Caudate nucleus (tissue), 63 donors: ENCODE measurements at places on chromosomes 6 and 20.

DNA sequence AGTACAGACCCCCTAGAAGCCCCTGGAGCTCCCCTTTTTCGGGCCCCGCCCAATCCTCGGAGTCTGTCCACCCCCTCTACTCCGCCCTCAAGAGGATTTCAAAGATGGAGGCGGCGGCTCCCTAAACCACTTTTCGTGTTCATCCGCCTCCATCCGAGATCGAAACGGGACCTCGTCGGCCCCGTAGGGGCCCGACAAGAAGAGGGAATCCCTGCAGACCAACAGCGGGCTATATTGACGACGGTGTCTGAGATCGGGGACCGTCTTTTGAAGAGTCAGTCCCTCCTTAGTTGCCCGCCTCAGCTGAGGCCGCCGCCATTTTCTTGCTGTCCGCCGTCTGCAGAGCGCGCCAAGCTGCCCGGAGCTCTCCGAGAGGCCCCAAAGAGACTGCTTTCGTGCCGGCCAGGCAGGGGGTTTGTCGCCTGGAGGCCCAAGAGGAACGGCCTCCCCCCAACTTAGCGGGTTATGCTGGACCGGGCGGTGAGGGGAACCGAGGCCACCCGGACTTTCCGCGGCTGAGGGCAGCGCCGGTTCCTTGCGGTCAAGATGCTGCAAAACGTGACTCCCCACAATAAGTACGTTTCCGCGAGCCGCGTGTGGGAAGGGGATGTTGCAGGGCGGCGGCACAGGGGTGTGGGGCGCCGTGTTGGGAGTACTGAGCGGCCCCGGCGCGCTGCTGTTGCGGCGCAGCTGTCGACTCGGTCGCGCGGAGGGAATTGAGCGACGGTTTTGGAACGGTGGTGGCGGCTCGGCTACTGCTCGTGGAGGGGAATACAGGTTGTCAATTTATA, 4.2 kb downstream of the BRD2 start:
- DNase-seq, result no peak

GRCh38 chr6:31193206-31193605, 22.7 kb upstream of the POU5F1 start:
- no peak for DNase-seq

GRCh38 chr20:38181971-38182370, 16.9 kb upstream of the TGM2 start:
- DNase-seq, result no peak

- no peak for DNase-seq
Observed at GRCh38 chr6:25004357-25004756, 68.6 kb upstream of the RIPOR2 start.

DNA sequence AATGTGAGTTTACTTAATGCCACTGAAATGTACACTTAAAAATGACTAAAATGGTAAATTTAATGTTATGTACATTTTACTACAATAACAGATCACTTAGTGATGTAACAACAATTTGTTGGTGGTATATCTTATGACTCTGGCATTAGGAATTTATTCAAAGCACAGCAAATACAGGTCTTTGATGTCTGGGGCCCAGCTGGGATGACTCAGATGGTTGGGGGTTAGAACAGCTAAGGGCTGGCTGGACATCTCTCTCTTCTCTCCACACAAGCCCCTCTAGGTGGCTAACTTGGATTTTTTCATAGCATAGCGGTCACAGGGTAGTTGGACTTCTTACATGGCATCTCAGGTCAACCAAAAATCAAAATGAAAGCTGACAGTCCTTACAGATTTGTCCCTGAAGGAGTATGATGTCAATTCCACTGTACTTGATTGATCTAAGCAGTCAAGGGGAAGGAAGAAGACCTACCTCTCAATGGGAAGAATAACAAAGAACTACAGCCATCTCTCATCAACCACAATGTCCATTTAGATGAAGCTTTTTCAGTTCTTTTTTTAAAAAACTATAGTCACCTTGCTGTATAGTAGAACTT, 37.5 kb upstream of the LCA5 start:
- no peak for DNase-seq

DNA sequence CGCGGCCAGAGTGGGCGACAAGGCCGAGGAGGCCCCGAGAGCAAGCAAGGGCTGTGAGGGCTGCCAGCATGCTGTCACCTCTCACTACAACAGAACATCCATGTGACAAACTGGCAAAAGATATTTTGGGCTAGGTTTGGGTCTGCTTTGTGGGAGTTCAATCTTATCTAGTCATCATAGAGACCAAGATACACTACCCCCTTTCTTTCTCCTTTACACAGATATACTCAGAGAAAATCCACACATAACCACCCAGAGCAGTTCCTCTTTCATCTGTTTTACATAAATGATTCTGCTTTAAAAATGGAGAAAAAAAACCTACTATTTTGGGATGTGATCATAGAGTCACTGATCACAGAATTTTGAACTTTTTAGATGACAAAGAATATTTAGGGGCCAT, 16.8 kb downstream of the SOX4 start:
- DNase-seq, result no peak

- DNase-seq, result no peak
Observed at GRCh38 chr20:15603506-15603905, 969.7 kb downstream of the KIF16B start.

DNA sequence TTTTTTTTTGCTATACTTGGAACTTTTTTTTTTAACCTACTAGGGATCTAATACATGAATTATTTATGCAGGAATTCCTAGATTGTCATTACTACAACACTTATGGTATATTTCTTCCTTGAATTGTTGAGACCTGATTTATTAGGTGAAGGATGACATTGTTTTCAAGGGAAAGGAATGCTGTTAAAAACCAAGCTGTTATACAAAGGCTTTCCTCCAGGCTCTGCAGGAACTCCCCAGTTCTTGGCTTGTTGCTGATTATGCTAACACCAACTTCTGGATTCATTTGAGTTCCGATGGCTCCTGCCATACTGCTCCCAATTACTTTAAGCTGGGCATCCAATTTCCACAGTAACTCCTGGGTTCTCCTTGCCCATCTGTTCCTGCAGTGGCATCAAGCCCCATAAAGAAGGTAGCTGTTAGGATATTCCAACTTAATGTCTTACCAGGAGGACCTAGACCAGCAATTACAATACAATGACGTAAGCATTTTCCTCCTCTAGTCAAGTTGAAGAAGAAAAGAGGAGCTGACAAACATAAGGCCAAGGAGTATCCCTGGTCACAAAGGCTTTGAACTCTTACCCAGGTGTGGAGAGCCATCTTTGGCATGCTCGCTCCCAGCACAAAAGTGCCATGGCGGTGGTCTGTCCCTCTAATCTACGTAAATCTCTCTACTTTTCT, 215.9 kb upstream of the AGPAT4 start:
- no peak for DNase-seq

DNA sequence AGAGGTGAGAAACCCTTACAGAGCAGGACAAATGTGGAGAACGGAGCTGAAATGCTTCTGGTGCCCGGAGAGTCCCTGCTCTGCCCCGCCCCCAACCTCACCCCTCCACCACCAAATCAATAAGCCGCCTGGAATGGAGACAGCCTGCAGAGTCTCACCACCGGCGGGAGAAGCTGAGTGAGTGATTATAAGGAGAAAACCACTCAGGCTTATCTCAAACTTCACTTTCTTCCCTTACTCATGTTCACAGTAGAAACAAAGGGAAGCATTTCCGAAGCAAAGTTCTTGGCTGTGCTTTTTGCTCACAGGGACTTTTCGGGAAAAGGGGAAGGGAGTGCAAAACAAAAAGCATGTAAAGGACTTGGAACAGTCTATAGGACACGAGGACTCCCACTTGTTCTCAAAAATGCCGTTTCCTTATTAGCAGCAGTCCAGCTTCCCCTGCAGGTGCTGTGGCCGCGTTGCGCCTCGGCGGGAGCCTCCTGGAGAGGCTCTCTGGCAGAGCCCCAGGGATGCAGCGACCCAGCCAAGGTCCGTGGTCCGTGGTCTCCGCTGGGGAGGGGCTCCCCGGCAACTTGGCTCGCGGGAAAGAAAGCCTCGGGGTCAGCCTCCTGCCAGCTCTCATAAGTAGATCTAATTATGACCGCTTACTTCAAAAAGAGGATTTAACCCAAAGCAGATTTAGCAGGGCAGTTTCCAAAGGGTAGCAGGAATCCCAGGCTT, 64.8 kb upstream of the TMEM30A start:
- no peak for DNase-seq
